ENCODE measurements at places on chromosomes 2 and 18.

GRCh38 chr2:32342801-32343200, 14.0 kb upstream of the BIRC6 start:
- no peak for DNase-seq

GRCh38 chr2:200455958-200456421, 53.9 kb downstream of the KCTD18 start:
- peak; percentile 53 for DNase-seq

- no peak for DNase-seq
Observed at GRCh38 chr2:173520918-173521317, 166.2 kb downstream of the CDCA7 start.

DNA sequence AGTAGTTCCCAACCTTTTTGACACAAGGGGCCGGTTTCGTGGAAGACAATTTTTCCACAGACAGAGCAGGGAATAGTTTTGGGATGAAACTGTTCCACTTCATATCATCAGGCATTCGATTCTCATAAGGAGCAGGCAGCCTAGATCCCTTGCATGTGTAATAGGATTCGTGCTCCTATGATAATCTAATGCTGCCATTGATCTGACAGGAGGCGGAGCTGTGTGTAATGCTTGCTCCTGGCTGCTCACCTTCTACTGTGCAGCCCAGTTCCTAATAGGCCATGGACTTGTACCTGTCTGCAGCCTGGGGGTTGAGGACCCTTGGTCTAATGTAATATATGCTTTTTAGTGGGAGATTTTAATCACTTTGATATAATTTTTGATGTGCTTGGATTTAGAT, 188.7 kb upstream of the KLHL14 start:
- DNase-seq = no peak

All from activated T-cell treated with anti-CD3 and anti-CD28 coated beads, Interleukin-2, amount 50 U/mL, for 48 hours (primary cell).